ENCODE measurements at places on chromosomes 16 and 17. TPM values are rescaled to one million over a fixed set of nuclear protein-coding genes. Genes with fewer than 3 reads are reported as not detected.

DNA sequence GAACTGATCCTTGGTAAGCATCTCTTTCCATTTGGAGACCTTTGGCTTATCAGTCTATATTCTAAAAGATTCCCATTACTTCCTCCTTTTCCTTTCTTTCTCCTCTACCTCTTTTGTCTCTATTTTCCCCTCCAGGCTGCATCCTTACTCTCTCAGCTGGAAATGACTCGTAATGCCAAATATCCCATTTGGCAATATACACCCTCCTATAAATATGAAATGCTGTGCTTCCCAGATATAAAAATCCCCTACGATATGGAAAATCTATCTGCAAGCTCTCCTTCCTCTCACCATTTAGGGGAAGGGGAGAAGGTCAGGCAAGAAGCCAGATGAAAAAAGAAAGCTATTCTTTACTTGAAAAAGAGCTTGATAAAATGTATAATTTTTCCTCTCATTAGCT is 39.9 kb downstream of the XPO6 start:
- DNase-seq: no peak

DNA sequence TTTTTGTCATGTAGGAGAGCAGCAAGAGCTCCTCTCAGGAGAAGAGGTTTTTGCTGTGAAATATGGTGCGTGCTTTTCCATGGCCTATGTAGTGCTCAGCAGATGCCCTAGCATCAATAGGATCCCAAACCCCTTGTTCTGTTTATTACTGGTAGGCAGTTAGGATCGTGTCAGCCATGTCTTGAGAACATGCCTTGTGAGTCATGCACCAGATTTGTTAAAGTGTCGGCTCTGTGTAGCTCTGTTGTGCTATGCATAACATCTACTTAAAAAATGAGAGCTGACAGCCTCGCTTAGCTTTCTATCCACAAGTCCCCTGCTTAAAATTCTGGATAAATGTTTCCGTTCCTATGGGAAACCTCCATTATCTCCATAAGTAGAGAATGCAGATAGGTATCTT is 4.4 kb upstream of the EIF4A3 start:
- DNase-seq: no peak

Gene SMIM36
- not detected for total RNA-seq

Gene KRT24
- not detected for total RNA-seq

DNA sequence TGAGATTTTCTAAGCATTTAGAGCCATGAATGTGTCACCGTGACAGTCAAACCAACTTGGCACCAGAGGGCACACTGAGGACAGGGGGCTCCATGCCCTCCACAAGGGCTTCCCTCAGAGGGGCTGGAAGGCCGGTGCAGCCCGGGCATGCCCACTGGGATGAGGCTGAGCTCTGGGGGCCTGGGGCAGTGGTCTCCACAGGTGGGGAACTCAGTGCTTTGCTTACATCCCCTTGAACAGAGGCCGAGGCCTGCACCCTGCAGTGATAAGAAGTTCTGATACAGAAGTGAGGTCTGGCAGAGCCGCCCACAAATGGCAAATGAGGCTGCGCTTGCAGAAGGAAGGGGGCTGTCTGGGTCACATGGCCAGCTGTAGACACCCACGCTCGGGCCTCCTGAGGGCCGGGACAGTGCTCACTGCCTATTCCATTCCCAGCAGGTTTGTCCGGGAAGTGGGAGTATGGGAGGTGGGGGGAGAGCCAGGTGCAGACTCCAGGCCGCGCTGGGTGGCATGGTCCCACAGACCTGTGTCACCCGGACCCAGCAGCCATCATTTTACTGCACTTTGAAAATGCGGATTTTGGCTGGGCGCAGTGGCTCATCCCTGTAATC is 116.8 kb upstream of the CREBBP start:
- DNase-seq: no peak

Gene C1QTNF8
- 0.17 TPM for total RNA-seq

DNA sequence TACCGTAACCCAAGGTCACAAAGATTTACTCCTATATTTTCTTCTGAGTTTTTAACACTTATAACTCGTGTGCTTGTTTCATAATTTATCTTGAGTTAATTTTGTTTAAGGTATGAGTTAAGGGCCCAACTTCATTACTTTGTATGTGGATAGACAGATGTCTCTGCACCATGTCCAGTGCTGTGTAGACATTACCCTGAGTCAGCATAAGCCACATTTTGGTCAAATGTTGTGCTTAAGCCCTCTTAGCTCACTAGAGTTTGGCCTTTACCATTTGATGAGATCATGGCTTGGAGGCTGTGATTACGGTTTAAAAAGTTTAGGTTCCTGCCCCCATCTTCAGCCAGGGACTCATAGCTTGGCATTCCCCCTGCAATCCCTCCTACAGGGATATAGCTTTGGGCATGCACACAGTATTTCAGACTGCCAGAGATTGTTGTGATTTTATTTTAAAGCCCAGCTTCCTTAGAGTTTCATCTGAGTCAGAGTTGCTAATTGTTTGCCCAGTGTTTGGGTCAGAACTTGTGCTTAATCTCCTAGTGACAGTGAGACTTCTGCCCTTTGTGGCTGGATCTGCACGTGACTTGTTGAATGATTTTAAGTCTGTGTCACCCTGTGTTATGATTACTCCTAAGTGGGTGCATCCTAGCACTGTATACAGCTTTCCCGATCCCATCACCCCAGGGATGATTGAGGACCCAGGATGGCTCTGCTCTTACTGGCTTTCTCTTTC is 393.1 kb downstream of the CNTNAP4 start:
- DNase-seq: no peak

GRCh38 chr16:51062039-51062438 is 89.0 kb downstream of the SALL1 start:
- no peak for DNase-seq

All from spinal cord (tissue), 10 donors.